OCI-M1 (cell line): ENCODE measurements at places on chromosomes 2 and 18.

DNA sequence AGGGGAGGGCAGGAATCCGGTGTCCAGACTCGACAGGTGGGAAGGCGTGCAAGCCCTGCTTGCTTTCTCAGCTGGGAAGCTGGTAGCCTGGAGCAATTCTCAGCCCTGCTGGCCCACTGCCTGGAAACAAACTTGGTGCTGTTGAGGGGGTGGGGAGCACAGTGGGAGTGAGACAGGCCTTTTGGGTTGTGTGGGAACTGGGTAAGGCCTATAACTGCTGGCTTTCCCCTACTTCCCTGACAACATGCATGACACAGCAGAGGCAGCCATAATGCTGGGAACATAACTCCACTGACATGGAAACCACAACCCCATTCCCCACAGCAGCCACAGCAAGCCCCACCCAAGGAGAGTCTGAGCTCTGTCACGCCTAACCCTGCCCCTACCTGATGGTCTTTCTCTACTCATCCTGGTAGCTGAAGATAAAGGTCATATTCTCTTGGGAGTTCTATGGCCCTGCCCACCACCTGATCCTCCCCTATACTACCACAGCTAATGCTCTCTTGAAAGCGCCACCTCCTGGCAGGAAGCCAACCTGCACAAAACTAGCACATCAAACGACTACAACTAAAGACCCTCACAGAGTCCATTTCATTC lies 122.9 kb upstream of the ACVR1C start:
- DNase-seq, result peak; percentile 92

- DNase-seq, result peak; percentile 25
Measured at GRCh38 chr18:74937291-74937690, 271.6 kb downstream of the PTGR3 start.

DNA sequence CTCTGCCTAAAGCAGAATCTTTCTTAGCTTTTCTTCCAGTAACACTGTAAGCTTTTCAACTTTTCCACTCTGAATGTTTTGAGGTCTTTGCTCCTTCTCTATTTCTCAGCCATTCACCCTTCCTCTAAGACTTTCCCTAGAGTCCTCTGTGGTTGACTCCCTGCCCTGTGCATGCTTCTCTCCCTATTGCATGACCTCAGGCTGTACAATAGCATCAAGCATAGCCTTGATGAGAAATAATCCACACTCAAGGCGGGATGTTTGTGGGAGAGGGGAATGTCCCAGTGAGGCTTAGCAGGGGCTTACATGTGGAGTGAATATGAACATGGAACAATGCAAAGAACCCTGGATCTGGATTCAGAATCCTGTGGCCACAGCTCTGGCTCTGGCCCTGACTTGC lies 48.4 kb upstream of the IGFBP5 start:
- DNase-seq, result no peak

DNA sequence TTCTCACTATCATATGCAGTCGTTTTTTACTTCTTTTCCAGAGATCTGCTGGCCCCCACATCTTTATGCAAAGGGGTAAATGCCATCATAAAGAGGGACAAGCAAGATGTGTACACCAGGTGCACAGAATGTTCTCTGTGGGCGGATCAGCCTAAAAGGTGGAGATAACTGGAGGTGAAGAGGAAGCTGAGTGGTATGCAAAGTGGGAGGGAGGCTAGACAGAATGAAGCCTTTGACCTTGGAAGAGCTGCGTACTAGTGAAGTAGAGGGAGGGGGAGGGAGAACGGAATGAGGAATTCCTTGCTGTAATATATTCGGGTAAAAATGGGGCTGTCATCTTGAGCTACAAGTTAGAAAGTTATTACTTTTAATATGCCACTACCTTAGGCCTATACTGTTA lies 287.5 kb upstream of the VRK2 start:
- no peak for DNase-seq

- no peak for DNase-seq
Measured at GRCh38 chr2:218859988-218860831, 605 bp downstream of the WNT6 start.

GRCh38 chr2:210727549-210727948 lies 171.2 kb downstream of the CPS1 start:
- DNase-seq, result no peak

DNA sequence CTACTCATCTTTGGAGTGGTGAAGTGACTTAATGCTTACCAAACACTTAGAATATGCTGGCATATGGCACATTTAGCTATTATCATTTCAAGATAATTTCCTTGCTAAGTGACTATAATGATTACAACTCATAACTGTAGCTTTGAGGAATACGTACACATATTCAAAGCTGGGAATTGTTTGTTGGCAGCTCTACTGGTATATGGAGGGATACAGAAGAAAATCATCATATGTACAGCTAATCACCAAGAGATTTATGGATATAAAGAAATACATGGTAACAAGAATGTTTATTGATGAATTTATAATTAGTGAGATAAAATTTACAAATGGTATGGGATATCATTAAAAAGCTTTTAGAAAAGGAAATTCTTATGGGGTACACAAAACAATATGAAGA lies 207.2 kb downstream of the GALNT13 start:
- DNase-seq, result no peak

DNA sequence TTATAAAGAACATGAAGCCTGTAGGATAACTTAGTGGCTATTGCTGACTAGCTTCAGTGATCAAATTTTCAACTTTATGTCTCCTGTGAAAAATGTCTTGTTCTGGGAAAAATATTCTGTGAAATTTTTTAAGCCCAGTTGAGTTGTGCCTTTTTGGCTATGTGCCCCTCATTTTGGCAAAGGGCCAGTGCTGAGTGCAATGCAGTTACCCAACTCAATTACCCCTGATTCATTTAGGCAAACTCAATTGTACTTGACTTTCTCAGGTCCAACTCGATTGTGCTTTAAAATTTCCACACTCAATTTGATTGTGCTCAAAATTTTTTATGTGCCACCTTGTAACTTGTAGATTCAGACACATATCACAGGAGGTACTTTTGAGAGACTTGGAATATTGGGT lies 548.8 kb upstream of the NRP2 start:
- no peak for DNase-seq

DNA sequence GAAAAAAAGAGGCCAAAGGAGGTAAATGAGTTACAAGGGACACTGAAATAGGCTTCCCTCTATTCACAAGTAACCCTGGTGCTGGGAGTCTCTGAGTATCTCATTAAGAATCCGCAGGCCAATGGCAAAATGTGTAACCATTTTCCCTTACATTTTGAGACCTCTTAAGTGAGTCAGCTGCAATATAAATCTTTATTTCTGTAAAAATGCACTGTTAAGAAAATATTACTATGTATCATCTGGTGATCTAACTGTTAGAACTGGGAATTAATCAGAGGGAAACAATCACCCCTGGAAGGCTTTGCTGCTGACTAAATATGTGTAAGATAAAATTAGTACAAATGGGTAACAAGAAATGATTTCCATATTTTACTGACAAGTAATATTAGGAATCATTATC lies 483.1 kb upstream of the CHST9 start:
- no peak for DNase-seq

DNA sequence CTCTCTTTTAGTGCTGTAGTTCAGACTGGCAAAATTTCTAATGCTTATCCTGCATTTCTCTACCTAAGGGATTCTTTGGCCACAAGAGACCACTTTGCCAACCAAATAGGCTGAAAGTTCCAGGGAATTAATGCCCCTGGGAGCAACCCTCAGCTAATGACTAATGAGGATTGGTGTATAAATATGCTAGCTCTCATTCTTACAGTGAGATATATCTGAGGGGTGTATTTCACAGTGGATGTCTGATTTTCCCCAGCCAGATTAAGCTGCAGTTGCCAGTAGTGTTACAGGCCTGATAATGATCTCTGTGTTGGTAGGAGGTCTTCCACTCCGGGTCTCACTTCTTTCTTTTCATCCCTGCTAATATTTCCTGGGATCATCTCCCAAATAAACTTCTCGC lies 90.4 kb downstream of the GULP1 start:
- DNase-seq, result no peak

DNA sequence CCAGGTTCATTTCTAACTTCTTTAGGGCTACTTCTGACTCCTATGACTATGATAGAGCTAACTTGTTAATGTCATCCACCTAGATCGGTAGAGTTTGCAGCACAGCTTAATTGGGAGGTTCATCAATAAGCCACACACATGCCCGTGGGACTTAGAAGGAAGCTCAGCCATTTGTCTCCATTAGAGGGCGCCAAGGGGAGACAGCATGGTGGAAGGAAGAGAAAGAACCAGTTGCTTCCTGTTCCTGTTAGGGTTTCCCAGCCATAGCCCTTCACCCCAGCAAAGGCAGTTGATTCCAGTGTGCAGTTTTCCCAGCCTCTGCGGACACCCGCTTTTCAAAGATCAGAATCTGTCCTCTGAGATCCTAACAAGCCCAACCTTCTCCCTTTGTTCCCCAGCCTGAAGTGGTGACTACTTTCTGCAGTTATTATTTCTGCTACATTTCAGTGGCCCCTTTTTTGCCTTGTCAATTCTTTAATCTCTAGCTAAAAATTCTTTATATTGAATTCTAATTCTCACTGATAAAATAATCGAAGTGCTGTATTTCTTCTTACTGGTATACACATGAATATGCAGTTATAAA lies 30.3 kb downstream of the MAIP1 start:
- peak; percentile 89 for DNase-seq
